ENCODE measurements at places on chromosomes 3 and 15.

- no peak for DNase-seq
These were observed 424.7 kb downstream of the CNTN4 start for GRCh38 chr3:2523281-2523836.

DNA sequence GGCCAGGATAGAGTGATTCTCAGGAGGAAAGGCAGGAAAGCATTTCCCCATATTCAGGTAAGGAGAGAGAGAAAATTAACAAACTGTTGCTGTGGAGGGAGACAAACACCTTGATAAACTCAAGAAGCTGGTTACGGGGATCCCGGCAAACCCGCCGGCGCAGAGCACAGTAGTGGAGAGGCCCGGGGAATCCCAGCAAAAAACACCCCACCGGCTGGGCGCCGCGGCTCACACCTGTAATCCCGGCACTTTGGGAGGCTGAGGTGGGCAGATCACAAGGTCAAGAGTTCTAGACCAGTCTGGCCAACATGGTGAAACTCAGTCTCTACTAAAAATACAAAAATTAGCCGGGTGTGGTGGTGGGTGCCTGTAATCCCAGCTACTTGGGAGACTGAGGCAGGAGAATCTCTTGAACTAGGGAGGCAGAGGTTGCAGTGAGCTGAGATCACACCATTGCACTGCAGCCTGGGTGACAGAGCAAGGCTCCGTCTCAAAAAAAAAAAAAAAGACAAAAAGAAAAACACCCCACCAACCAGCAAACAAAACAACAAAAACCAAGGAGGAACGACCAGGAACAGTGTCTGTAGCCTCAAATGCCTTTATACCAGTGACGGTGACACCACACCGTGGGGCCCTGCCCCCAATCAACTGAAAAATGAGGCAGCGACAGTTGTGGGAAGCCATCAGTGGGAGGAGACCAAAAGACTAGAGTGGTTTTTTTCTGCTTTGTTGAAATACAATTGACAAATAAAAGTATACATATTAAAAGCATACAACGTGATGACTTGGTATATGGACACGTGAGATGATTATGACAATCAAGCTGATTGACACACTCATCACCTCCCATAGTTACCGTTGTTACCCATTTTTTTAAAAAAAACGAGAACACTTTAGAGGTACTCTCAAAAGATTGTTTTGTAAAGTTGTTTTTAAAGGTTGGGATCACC, 40.2 kb upstream of the IDH2 start:
- DNase-seq, result peak; percentile 58

GRCh38 chr3:155217591-155217990, 75.9 kb downstream of the STRIT1 start:
- DNase-seq, result no peak

- DNase-seq, result no peak
These were observed 29.9 kb downstream of the PDIA5 start for GRCh38 chr3:123096731-123097130.

Measured in CD4-positive, alpha-beta T cell treated with Interleukin-6 for 4 hours (primary cell).